ENCODE measurements at places on chromosomes 1 and 21.

DNA sequence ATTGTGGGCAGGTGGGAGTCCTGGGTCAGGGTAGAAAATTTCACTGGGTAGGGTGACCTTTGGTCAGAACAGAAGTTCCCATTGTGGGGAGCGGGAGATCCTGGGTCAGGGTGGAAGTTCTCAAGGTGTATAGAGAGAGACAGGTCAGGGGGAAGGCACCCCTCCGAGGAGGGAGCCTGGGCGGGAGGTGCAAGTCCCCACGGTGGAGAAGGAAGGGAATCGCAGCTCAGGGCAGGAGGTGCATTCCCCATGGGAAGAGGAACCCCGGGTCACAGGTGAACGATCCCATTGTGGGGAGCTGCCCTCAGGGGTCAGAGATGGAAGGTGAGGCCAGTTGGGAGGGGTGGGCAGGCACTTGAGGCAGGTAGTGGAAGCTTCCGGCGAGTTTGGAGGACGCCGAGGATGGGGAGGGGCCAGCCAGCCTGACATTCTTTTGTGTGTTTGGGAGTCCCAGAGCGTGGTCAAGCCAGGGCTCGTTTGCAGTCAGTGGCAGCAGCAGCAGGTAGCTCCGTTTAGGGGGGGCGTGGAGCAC is 637 bp downstream of the LYPLA2 start:
- DNase-seq: no peak

- DNase-seq: no peak
These were observed 64.1 kb upstream of the TMEM51 start for GRCh38 chr1:15089258-15089992.

- no peak for DNase-seq
These were observed 6.6 kb upstream of the MIIP start for GRCh38 chr1:12012560-12013316.

GRCh38 chr1:54767526-54767925 is 3.2 kb upstream of the PARS2 start:
- no peak for DNase-seq

GRCh38 chr21:37765221-37765900 is 150.9 kb downstream of the KCNJ6 start:
- no peak for DNase-seq

GRCh38 chr1:22597996-22598395 is 34.7 kb downstream of the EPHA8 start:
- DNase-seq: no peak

- DNase-seq: no peak
These were observed 356 bp downstream of the TSPAN1 start for GRCh38 chr1:46175243-46175642.

- no peak for DNase-seq
These were observed 85.4 kb downstream of the SIK1 start for GRCh38 chr21:43341378-43342161.

DNA sequence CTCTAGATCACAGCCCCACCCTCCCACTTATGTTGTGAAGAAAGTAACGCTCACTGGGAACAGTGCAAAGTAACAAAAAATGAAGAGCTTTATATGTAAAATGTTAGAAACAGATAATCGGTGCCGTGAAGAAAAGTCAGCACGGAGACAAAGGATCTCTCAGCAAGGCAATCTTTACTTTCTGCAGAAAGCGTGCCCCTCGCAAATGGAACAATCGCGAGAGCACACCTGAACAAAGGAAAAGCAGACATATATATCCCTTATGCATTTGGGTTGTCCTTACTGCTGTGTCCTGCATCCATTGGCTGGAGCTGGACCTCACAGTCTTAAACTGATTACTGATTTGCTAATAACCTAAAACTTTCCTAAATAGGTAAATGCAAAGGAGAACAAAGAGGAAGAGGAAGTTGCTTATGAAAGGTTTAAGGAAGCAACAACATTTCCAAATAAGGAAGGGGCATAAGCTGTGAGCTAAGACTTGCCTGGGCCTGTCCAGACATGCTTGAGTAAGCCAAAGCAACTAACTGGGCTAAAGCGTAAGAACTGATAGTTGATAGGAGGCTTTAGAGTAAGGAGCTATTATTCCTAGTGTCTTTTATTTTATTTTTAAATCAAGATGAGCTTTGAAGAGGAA is 89.7 kb downstream of the GTF2B start:
- no peak for DNase-seq

- DNase-seq: no peak
These were observed 52.9 kb downstream of the ESRRG start for GRCh38 chr1:216670118-216670883.

GRCh38 chr1:56302878-56303277 is 276.5 kb downstream of the PLPP3 start:
- DNase-seq: no peak

DNA sequence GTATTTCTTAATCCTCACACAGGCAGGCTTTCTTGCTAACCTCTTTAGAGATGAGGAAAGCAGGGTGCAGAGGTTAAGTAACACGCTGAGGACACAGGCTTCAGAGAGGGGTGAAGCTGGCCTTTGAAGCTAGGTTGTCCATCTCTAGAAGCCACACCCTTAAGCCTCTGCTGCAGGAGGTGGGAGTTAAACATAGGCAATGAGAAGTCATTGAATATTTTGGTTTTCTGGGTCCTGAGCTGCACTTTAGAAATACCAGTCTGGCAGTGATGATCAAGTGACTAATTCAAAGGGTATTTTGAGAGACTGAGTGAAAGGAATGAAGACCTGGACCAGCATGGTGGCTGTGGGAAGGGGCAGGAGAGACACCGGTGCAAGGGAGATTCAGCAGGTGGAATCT is 9.9 kb downstream of the KCNJ15 start:
- no peak for DNase-seq

- no peak for DNase-seq
These were observed 87.0 kb upstream of the BTG3 start for GRCh38 chr21:17699524-17700189.

DNA sequence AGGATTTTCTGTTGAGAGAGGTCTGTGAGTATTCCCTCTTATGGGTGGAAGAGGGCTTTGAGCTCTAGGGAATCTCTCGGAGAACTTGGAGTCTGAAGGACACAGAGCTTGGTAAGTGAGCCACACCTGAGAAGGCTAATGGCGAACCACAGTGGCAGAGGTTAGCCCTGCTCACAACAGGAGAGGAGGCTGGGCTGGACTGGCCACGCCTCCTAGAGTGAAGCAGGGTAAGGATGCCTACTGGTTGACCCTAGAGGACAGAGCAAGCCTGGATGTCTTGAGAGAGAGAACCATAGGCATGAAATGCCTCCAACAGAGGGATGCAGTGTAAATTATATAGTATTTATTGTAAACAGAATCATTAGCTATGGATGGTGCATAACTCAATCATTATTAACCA is 232.6 kb downstream of the PCP4 start:
- DNase-seq: no peak

- no peak for DNase-seq
These were observed 14.4 kb downstream of the COLGALT2 start for GRCh38 chr1:184023171-184023570.

DNA sequence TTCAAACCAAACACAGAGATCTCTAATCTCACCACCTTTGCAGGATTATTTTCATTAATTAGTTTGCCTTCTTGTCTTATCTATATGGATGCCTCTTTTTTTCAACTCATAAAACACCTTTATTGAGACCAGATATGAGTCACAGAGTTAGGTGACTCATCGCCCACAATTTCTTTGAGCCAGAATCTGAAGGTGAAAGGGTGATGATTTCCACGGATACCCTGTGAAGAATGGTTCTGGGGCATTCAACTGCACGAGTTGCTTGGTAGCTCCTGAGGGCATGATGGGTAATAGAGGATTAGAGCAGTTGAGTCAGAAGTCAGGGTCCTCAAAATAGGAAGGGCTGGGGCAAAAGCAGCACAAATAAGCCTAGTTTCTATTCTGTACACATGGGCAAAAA is 128.2 kb downstream of the TBX19 start:
- no peak for DNase-seq

DNA sequence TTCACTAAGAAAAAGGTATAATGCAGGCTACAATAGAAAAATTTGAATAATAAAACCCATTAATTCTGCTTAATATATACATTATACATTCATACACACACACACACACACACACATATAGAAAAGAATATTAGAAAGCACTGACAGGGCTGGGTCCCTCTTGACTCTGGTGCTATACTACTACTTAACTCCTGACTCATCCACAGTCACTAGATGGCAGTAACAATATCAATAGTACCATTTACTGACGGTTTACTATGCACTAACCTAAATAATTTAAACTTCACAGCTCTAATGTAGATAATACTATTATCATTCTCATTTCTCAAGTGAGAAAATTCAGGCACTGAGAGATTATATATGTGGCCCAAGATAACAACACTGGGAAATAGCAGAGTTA is 87.5 kb downstream of the COP1 start:
- DNase-seq: no peak

GRCh38 chr1:77383236-77383635 is 101.4 kb downstream of the AK5 start:
- DNase-seq: no peak

DNA sequence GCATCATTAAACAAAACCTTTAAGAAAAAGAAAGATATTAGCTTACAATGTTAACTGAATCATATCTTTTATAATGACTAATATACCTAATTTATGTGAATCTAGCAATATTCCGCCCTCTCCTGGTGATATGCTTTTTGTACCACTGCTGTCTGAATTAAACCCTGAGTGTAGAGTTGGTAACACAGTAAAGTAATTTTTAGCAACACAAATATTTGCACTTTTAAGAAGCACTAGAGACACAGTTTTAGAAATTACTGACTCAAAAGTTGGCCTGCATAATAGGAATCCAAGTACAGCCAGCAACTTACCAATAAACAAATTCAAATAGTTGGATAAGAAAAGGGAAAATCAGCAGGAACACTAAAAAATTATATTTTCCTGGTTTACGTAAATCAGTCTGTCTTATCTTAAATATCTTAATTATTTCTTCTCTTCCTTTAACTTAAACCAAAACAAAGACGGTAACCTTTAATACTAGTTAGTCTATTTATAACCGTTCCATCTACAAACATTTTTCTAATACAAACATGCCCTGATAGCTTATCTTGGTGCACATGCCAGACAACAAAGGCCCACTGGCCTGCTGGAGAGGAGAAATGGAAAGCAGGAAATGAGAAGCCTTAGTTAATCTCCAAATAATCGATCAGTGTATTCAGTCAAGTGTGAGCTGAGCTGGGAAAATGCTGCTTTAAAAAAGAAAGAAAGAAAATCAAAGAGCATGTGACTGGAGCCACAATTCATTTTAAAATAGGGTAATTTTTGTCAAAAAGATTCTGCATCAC is 246.0 kb downstream of the RERE start:
- peak; percentile 1 for DNase-seq

GRCh38 chr1:62870148-62870547 is 86.2 kb downstream of the ATG4C start:
- no peak for DNase-seq

GRCh38 chr1:31814041-31814511 is 1.7 kb downstream of the SPOCD1 start:
- DNase-seq: no peak

DNA sequence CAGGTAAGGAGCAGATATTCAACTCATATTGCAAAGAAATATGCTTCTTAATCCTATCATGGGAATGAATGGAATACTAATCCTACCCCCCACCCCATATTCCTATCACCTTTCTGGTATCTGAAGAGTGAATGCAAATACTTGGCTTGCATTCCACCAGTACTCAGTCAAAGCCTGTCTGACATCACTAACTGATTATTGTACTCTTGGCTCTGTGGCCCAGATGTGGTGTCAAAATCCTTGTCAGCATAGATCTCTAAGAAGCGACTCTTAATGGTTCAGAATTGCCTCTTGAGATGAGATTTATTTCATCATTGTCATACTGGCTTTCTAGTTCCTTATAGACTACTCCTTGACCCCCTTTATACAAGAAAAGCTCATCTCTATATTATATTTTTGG is 604.6 kb downstream of the ADGRL2 start:
- DNase-seq: no peak

DNA sequence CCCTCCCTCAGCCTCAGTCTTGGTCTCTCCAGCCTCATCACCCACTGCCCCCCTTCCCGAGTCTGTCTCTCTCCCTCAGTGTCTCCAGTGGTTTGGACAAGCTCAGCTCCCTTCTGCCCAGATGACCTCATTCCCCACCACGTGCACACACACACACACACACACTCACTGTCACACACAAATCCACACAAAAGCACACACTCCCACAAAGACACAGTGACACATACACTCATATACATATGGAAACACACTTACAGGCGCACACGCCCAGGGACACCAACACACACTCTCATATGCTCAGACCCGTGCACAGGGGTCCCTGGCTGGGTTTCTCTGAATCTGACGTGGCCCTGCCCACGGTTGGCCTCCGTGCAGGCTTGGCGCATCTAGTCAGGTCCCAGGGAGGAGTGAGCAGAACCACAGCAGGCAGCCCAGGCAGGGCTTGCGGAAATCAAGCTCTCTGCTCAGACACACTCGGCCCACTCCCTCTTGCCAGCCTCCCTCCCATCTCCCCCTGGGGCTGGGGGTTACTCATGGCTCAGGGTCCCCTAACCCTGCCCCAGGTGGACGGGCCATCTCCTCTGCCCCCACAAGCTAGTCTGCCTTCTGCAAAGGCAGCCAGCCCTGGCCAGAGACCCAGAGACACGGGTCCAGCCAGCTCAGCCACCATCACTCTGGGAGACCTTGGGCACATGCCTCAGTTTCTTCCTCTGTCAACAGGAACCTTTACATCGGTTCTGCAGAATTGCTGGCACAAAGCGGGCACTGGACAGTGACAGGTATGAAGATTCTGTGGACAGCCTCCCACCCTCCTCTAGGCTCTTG is 38.5 kb upstream of the FAM131C start:
- no peak for DNase-seq

GRCh38 chr1:35285771-35286606 is 17.5 kb downstream of the ZMYM4 start:
- no peak for DNase-seq

- no peak for DNase-seq
These were observed 50.7 kb upstream of the GPR157 start for GRCh38 chr1:9179463-9180110.

- DNase-seq: peak; percentile 61
These were observed at the start of gene KCNK1 for GRCh38 chr1:233613252-233614172. Gene KCNK1, plus strand, starts transcription at chr1:233614106. Its CDS starts 66 bp downstream, at chr1:233614172.

GRCh38 chr1:183300395-183300794 is 114.3 kb downstream of the LAMC2 start:
- no peak for DNase-seq

DNA sequence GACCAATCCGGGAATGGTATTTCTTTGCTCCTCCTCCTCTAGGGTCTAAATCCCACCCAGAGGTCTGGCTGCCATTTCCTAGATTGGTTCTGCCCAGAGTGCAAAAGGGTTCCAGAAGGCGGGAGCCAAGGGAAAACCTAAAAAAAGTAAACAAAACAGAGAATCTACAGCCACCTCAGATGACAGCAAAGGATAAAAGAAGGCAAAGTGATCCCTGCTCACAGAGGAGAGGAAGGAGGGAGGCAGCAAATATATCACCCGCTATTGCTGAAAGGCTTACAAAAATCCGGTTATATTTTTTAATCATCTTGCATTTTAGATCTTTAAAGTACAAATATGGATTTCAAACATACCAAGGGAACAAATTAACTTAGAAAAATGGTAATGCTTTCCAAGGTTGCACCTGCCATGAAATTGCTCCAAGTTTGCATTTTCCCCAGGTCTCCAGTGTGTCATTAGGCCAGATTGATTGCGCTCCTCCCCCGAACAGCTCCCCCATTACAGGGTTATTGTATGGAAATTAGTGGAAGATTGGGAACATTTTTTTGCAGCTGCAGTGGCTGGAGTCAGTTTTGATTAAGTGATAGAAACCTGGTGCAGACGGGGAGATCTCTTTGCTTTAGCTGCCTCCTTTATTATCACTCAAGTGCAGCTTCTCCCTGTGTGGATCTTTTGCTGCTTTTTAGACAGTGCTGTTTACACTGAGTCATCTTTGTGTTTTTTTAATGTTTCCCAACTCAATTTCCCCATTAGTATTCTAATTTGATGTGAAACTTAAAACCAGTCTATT is 280.5 kb upstream of the CAMK1G start:
- DNase-seq: no peak
